Natural killer cell (primary cell): ENCODE measurements at places on chromosomes 3 and 15. TPM values are rescaled to one million over a fixed set of nuclear protein-coding genes. Genes with fewer than 3 reads are reported as not detected.
A peak's percentile ranks its signal among the peaks of the same experiment; 100 is the strongest.

CFAP20DC gene
- total RNA-seq: 0.18 TPM

DNA sequence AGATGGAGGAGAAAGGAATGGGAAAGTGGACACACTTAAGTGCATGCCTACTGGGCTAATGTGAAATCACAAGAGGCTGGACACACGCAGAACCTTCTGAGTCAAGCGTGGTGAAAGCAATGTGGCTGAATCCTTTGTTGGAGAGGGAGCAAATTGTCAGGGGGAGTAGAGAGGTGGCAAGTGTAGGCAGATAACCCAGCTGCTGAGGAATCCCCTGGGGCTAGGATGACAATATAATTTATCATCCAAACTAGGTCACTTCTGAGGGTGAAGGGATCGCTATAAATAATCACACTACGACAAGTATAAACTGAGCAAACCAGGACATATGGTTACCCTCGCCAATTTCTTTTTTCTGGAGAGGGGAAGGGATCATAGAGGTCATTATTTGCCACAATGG, 28.7 kb downstream of the TAMM41 start:
- H3K4me1 ChIP-seq: no peaks in the 10 kb centered on the region
- peaks cover 36% of the 10 kb centered on the region for H3K36me3 ChIP-seq

DNA sequence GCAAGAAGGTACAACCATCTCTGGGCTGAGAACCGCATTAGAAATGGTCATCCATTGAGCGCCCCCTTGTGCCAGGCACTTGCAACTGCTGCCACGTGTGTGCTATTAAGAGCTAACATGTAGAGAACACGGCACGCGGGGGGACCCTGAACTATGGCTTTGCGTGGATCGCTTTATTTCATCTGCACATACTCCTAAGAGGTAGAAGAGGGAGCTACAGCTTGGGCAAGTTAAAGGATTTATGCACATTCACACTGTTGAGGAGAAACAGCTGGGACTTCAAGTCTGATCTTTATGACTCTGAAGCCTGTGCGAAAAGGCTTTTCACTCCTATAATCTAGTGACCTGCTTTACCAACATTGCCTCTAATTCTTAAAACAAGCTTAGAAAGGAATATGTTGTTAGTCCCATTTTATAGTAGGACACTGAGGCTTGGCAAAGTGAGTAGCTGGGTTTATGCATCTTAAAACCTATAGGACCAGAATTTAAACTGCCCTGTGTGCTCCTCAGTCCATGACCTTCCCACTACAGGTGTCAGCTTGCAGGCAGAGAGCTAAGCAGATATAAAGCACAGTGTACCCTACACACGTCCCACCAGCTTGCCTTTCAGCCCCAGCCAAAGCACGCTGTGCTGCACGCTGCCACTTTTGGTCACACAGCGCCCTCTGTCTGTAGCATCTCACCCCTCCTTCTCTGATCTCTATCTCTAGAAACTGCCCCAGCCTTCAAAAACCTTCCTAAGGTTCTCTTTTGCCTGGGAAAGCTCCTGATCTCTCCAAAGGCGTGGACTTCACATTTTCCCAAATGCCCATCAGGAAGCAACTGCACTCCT, 57.8 kb downstream of the STARD5 start:
- peak; percentile 73 for DNase-seq
- H3K4me3 ChIP-seq: no peak overlapping the region
- no peaks in the 10 kb centered on the region for H3K27me3 ChIP-seq
- H3K27ac ChIP-seq: no peak overlapping the region
- H3K36me3 ChIP-seq: no peaks in the 10 kb centered on the region
- H3K4me1 ChIP-seq: peaks cover 15% of the 10 kb centered on the region

ALDH1A2 gene
- total RNA-seq: 2.8 TPM

ALDH1L1 gene
- not detected for total RNA-seq

DNA sequence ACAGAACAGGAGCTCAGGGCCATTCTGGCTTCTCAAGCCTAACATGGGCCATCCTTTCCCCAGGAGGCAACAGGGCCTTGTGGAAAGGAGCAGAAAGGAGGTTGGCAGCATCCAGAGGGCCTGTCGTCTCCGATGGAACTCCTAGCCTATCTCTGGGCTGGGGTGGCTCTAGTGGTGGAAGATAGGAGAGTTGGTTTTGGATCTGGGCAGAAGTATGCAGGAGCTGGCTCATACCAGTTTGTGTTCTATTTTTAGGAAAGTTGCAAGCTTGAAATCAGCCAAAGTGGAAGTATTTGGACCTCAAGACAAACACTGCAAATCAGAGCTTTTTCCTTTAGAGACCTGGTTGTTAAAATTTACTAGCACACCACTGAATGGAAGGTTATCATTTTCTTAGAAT, 35.4 kb upstream of the XCR1 start:
- no peak overlapping the region for H3K4me3 ChIP-seq
- no peak for DNase-seq
- no peak overlapping the region for H3K27ac ChIP-seq
